ENCODE measurements at places on chromosomes 12 and 14.

- no peaks in the 10 kb centered on the region for H3K36me3 ChIP-seq
- H3K4me3 ChIP-seq, result no peak overlapping the region
- no peak overlapping the region for H3K27ac ChIP-seq
- H3K27me3 ChIP-seq, result no peaks in the 10 kb centered on the region
These were observed 25.6 kb downstream of the PPM1H start for GRCh38 chr12:62909340-62909739.

DNA sequence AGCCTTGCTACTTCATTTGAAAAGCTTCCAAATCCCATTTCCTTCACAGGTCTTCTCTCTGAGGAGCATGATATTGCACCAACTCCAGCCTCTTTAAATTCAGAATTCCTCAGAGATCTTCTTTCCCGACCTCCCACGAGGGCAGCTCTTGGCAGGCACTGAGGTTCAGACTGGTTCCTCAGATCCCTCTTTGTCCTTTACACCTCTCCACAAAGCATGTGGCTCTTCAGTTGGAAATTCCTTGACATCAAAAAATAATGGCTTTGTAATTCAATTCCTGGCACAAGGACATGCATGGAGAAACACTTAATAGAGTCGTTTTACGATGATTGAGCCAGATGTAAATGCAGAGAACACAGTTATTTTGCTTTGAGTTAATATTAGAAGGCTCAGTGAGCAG lies 63.2 kb upstream of the TMX1 start:
- H3K36me3 ChIP-seq, result no peaks in the 10 kb centered on the region
- H3K27ac ChIP-seq, result no peak overlapping the region
- H3K27me3 ChIP-seq, result no peaks in the 10 kb centered on the region
- no peak for DNase-seq

DNA sequence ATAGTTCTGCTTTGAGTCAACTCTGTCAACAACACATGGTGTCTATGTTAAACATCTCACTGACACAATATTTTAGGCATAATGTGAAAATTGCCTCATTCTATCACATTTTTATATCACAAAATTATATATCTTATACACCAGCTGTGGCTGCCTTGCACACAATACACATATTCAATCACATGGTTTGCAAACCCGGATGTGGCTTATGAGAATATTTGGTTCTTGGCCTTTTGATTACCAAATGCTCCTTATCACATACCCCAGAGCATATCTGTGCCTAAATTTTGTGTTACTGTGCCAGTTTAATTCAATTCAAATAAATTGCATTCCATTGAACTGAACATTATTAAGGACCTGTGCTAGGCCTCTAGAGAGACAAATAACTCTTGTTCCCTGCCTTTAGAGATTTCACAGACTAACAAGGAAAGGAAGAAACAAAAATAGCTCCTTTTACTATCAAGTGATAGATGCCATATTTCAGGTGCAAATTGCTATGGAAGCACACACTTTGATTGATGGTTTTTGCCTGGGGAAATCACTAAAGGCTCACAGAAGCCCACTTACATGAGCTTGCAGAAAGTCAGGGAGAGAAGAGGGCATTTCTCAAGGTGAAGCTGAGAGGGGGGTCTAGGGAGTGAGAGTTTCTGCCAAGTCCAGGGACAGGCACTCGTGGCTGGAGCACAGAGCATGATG lies 63.4 kb downstream of the PPP1R36 start:
- no peak overlapping the region for H3K27ac ChIP-seq
- no peaks in the 10 kb centered on the region for H3K36me3 ChIP-seq
- H3K27me3 ChIP-seq, result no peaks in the 10 kb centered on the region
- H3K4me1 ChIP-seq, result no peaks in the 10 kb centered on the region

GRCh38 chr14:81200054-81200453 lies 20.7 kb downstream of the GTF2A1 start:
- H3K4me1 ChIP-seq, result peaks cover 2% of the 10 kb centered on the region
- no peak overlapping the region for H3K4me3 ChIP-seq
- H3K36me3 ChIP-seq, result peaks cover 56% of the 10 kb centered on the region
- DNase-seq, result no peak

- H3K36me3 ChIP-seq, result no peaks in the 10 kb centered on the region
- H3K4me3 ChIP-seq, result peak overlapping the region; percentile 54
- DNase-seq, result no peak
- no peaks in the 10 kb centered on the region for H3K27me3 ChIP-seq
- H3K4me1 ChIP-seq, result peaks cover 6% of the 10 kb centered on the region
These were observed 562 bp downstream of the ZFYVE1 start for GRCh38 chr14:73026243-73026844.

Data from T-cell (primary cell).